HuH-7 (cell line): ENCODE measurements at places on chromosomes 1 and 21.

- no peak for DNase-seq
Measured at GRCh38 chr1:156080241-156080862, 1.9 kb downstream of the MEX3A start.

DNA sequence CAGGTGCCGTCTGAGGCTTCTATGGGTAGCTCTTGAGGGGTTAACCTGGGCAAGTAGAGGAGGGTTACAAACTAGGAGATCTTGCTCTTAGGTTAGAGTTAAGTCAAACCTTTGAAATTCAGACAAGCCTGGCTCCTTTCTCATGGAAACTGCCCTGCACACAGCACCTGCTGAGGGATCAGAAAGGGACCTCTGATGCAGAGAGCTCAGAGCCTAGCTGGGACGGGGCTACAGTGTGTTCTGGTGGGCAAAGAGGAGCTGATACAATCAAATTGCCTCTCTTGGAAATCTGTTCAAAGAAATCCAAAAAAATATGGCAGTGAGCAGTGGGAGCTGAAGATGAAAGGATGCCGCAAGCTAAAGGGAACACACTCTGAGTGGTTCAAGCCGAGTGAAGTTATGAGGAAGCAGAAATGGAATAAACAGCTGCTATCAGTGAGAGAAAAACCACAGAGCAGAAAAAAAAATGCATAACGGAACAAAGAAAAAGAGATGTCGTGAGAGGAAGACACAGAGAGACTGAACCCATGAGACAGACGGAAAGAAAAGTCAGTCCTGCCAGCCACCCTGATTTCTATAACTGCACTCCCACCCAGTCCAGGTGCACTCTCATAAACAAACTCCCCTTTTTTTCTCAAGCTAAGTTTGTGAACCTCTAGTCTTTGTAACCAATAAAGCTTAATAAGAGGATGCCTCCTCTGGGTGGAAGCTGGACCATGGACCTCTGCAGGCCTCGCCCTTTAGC, 26.6 kb downstream of the PAFAH2 start:
- no peak for DNase-seq

- DNase-seq, result no peak
Measured at GRCh38 chr21:16408280-16408679, 678.5 kb downstream of the USP25 start.

DNA sequence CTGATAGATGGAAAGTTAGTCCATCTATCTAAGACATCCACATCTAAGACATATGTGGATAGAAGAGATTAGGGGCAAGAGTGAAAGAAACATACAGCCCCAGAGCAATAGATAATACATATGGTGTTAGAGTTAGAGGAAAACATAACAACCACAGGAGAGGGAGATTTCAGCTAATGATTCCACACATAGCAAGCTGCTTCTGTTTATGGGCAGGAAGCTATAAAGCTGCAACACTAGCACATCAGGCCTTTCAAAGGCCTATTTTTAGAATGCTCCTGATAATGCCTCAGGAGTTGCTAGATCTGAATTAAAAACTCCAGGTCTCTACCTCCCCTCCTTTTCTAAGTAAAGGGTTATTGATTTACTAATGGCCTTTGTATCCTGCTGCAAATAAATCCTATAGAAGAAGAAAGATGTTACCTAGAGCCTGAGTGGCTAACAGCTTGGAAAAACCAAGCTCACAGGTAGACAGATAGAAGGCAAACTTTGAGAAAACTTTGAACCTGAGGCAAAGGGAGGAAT, 36.1 kb downstream of the BRINP2 start:
- no peak for DNase-seq

GRCh38 chr1:158053276-158053675, 59.8 kb downstream of the KIRREL1 start:
- DNase-seq, result no peak

GRCh38 chr1:41371630-41372599, 10.7 kb downstream of the FOXO6 start:
- peak; percentile 59 for DNase-seq

DNA sequence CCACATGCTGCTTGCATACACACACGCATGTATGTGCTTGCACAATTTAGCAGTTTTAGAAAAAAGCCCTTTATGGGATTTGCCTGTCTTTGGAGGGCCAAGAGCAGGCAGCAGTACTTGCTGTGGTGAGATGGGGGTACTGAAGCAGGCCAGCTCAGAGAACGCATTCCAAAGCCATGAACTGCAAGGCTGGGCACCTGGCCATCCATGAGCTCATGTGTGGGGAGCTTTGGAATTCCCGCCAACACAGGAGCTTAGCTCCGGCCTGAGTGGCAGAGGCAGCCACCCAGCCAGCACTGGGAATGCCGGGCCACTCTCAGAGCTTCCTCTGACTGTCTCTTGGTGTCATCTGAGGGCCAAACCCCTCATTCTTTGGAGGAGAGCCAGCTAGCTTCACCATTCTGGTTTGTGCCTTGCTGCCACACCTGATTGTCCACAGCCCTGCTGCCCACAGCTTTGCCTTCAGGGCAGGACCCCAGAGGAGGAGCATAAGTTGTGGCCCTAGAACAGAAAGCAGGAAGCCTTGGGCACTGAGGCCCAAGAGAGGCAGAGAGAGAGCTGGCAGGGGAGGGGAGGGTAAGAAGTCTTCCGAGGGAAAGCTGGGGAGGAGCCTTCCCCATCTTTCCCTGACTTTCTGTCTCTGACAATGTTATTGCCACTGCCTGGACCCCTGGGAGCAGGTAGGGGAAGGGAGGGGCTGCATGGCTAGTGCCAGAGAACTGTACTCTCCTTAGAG, 92.1 kb upstream of the POU3F1 start:
- DNase-seq, result no peak

DNA sequence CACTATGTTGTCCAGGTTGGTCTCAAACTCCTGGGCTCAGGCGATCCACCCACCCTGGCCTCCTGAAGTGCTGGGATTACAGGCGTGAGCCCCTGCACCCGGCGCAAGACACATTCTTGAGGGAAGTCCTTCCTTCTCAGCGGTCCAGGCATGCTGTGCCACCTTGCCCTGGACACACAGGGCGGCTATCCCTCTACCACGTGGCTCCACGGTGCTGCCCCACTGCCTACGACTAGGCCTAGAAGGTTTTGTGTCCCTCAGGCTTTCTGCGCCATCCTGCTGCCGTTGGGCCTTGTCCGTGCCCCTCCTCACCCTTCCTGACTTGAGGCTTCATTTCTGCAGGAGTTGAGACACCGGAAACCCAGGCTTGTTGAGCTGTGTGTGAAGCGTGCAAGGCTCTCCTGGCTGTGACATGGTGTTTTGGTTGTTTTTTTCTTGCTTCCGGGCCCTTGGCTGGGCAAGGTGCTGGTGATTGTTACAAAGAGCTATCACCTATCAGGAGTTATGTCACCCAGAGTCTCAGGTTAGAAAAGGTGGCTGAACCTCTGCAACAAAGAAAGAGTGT, 13.9 kb downstream of the C1orf174 start:
- DNase-seq, result no peak

DNA sequence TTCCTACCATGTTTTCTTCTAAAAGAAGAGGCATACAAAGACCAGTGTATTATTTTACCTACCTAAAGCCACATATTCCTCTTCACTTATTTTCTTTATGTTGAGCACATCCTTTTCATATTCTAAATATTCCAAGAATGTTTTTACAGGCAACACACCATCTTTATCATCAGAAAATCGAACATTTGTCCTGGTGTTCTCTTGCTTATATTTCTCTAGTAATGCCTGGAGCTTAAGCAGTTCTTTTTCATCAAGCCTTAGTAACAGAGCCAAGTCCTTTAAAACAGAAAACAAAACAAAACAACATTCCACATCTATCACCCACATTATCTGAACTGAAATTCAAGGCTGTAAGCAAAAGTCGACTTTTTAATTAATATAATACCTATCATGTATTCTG, 88.7 kb downstream of the IARS2 start:
- no peak for DNase-seq

DNA sequence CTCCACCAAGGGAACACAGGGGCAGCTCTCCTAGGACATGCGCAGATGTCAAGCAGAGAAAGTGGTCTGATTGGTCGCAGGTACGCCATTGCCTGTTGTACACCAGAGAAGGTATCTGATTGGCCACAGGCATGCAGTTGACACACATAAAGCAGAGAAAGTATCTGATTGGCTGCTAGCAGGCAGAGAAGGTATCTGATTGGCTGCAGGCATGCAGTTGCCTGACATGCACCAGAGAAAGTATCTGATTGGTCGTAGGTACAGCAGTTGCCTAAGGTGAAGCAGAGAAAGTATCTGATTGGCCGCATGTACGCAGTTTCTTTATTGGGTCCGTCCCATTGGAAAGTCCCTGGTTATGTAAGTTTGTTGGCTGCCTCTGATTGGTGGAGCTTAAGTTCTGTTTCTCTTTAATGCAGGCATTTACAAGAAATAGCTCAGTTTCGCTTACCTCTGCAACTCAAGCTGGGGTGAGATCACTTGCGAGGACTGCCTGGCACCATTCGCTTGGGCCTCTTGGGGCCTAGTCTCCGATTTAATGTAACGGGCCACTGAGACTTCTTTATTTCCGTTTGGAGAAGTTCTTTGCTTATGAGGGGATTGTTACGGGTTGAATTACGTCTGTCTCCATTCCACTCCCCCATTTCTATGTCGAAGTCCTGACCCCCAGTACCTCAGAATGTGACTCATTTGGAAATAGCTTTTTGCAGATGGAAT, 74.2 kb downstream of the SIK1 start:
- DNase-seq, result no peak

- no peak for DNase-seq
Measured at GRCh38 chr1:48870596-48870995, 93.9 kb upstream of the BEND5 start.

DNA sequence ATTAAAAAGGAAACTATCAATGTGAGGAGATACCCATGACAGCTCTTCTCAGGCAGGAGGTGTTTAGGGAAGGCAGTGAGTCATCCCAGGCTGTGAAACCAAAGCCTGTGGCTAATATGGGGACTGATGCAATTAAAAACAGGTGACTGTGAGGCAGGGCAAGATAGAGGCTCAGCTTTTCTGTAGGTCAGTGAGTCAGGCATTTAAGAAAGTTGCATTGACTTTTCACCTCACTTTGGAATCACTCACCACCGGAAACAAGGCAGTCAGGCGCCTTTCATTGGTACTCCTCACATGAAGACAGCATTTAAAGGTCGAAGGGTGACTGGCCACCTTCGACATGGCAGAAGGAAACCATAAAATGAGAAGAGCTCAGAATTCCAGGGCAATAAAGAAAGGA, 54.5 kb downstream of the PAPPA2 start:
- DNase-seq, result no peak

DNA sequence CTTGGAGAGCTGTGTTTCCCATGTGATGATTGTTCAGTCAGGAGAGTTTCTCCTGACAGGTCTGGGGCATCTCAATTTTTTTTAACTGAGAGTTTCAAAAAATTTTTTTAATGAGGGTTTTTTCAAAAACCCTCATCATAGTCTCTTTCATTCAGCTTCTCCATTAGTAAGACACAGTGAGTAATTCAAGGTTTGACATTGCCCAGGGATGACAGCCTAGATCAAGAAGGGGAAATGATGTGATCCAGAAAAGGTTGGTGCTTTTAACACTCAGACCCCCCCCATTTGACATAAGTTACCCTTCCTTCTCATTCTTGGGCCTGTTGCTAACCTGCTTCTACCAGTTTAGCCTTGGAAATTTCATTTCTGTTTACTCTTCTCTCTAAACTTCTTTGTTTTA, 189.4 kb upstream of the HOOK1 start:
- no peak for DNase-seq

DNA sequence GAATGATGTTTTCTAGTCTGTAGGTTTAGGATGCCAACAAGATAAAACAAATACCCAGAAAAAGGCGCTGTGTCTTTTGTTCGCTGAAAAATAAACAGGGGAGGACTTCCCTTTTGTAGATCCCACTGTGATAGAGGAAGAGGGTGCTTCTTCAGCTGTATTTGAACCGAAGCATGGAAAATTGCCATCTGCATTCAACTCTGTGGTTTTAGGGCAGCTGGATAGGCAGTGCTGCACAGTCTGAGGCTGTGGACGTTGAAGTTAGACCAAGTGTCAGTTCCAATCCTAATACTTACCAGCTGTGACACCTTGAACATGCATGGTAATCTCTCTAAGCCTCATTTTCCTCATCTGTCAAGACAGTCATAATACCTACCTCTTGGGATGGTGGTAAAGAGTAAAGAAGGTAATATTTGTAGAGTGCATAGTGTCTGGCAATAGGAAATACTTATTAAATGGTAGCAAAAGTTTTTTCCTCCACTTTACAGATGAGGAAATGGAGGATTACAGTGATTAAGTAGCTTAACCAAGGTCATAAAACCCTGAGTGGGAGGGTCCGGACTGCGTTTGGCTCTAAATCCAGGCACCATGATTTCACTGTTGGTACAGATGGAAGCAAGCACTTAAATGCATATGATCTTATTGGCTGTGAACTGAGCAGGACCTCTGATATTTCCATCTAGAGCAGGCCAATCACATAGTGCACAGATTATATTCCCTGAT, 48.5 kb downstream of the UTP25 start:
- no peak for DNase-seq

DNA sequence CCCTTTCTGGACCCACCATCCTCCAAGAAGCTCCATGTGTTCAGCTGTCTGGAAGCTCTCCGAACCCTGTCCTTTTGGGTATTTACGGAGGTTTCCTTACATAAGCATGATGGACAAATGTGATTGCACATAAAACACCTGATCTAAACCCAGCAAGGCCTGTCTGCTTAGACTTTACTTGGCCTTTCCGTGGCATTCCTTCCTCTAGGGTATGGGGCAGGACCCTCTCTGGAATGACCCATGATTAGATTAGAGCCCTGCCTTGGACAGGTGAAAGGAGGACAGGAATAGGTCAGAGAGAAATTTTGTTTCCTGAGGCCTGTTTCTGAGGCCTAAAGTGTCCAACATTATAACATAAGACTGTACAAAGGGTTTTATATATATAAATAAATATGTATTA, 16.9 kb downstream of the PTPRU start:
- DNase-seq, result no peak

GRCh38 chr1:180392020-180392419, 110.4 kb downstream of the ACBD6 start:
- no peak for DNase-seq

- no peak for DNase-seq
Measured at GRCh38 chr1:40232444-40232843, 15.3 kb upstream of the TMCO2 start.

GRCh38 chr1:47924270-47925048, 72.7 kb downstream of the TRABD2B start:
- no peak for DNase-seq

DNA sequence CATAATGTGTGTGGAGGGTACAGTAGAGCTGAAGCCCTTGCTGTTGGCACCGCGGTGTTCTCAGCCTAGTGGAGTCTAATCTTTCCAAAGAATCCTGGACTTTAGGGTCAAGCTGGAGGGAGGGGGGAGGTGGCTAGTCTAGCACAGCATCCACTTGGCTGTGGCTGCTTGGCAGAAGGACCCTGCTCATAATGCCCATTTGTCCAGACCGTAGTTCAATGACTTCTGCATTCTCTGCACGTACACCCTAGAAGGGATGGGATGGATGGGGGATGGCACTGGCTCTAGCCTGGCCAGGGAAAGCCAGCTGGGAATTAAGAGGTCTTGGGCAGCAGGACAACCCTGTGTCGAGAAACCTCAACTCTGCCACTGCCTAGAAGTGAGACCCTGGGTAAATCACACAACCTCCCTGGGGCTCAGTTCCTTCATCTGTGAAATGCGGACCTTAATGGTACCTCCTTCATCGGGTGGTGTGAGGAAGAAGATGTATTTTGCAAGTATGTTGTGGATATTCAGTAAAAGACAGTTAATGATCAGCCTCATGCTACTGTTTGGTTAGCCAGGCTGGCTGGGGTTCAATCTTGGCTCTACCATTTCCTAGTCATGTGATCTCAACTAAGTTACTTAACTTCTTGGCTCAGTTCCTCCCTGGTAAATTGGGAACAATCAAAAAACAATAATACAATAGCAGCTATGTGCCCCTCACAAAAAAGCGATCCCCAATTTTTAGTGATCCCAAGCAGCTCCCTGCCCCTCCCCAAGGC, 27.2 kb upstream of the CLIC4 start:
- DNase-seq, result no peak
